ENCODE measurements at places on chromosomes 4 and X.

DNA sequence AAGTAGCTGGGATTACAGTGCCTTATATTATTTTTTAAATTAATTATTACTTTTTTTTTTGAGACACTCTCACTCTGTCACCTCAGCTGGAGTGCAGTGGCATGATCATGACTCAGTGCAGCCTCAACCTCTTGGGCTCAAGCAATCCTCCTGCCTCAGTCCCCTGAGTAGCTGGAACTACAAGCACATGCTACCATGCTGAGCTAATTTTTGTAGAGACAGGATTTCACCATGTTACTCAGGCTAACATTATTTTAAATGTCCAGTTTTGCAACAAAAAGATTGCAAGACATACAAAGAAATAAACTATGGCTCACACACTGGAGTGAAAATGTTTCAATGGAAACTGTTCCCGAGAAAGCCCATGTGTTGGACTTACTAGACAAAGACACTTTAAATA is 59.2 kb downstream of the MND1 start:
- no peak for DNase-seq

DNA sequence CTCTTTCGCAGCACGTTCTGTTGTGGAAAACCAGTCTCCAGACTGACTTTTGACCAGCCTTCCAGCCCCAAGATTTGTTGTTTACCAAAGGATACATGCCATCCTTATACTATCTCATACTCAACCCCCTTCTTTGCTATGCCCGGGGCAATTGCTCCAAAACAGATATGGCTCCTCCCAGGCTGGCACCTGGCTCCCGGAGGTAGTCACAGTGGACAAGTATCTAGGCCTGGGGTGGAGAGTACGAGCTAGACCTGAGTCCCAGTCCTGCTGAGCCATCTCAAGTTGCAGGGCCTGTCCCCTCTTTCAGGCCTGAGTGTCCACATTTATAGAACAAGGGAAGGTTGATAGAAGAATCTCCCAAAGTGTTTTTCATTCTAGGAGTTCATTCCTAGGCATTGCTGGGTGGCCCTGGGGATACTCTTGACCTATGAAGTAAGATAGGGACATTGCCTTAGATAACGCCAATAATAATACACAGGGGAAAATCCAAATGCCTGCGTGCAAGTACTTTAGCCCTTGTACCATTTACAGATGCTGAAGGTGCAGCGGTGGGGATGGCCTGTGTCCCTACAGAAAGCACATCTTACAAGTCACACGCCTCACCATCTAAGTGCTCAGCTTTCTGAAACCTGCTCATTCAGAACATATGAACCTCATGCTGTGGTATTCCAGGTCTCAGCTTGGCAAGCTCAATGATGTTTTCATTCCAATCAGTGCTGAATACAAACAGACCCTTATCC is 136.7 kb upstream of the MAMLD1 start:
- no peak for DNase-seq

DNA sequence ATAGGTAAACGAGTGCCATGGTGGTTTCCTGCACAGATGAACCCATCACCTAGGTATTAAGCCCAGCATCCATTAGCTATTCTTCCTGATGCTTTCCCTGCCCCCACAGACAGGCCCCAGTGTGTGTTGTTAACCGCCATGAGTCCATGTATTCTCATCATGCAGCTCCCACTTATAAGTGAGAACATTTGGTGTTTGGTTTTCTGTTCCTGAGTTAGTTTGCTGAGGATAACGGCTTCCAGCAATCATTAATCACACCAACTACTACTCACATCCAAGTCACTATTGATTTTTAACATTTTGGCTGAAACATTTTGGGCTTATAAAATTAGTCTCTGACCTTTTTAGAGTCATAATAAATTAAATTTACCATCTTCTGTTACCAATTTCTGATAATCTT is 205.3 kb downstream of the SPOCK3 start:
- no peak for DNase-seq

DNA sequence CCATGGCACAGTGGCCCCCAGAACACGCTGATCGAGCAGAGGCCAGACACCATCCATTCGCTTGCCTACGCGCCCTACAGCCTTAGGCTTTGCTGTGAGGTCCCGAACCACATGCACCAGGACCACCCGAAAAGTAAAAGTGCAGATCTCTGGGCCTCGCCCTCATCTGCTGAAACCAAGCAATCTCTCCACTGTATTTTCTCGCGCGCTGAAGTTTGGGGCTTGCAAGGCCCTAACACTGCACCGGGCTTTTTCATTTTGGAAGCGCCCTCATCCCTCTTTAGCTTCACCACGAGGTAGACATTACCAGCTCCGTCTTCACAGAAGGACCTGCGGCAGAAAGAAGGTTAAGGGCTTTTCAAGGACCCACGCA is 21.2 kb downstream of the NKX3-2 start:
- no peak for DNase-seq

- no peak for DNase-seq
Observed at GRCh38 chr4:138898282-138898681, 117.3 kb upstream of the NOCT start.

- no peak for DNase-seq
Observed at GRCh38 chr4:185457136-185457535, 14.4 kb downstream of the CCDC110 start.

GRCh38 chr4:54658252-54659093 is 716 bp downstream of the KIT start:
- DNase-seq = no peak

GRCh38 chr4:7575426-7575825 is 140.7 kb upstream of the PSAPL1 start:
- DNase-seq = no peak

DNA sequence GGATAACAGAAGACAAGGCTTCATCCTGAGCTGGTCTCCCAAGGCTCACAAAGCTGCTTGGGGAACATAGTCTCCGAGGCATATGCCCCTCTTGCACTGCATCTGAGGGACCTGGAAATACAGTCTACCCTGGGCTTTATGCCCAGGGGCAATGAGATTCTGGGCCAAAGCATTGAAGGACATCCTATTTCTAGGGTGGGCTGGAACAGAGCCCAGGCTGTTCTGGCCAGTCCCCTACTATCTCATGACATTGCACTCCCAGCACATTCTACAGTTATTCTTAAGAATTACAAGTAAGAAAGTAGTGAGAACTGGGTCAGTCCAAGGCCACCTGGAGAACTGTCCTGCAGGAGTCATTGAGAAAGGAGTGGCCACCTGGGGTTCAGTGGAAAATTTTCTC is 107.6 kb downstream of the USP46 start:
- DNase-seq = no peak

- DNase-seq = no peak
Observed at GRCh38 chrX:16825264-16826035, 39.2 kb downstream of the TXLNG start.

DNA sequence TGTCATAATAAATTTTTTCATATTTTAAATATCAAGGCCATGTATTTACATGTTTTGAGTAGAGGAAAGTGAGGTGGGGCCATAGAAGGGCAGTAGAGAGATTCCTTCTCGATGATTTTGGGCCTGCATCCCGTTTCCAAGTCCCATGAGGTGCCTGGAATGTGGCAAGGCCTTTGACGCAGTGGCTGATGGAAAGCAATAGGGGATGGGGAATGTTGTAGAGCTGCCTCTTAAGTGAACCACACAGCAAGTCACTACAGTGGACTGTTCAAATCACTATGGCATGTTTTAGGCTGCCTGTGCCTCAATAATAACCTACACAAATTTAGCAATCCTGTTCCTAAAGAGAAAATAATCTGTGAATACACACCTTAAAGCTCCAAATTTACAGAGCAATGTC is 48.3 kb downstream of the ANXA5 start:
- no peak for DNase-seq

- DNase-seq = no peak
Observed at GRCh38 chrX:13815664-13816063, 1.2 kb downstream of the GPM6B start.

Measured in stimulated activated CD4-positive, alpha-beta T cell treated with anti-CD3 and anti-CD28 coated beads, Interleukin-1b, Interleukin-23, amount 100 ng/mL, for 1 hour (primary cell).